GM03348 (cell line): ENCODE measurements at places on chromosomes 5 and 9.

DNA sequence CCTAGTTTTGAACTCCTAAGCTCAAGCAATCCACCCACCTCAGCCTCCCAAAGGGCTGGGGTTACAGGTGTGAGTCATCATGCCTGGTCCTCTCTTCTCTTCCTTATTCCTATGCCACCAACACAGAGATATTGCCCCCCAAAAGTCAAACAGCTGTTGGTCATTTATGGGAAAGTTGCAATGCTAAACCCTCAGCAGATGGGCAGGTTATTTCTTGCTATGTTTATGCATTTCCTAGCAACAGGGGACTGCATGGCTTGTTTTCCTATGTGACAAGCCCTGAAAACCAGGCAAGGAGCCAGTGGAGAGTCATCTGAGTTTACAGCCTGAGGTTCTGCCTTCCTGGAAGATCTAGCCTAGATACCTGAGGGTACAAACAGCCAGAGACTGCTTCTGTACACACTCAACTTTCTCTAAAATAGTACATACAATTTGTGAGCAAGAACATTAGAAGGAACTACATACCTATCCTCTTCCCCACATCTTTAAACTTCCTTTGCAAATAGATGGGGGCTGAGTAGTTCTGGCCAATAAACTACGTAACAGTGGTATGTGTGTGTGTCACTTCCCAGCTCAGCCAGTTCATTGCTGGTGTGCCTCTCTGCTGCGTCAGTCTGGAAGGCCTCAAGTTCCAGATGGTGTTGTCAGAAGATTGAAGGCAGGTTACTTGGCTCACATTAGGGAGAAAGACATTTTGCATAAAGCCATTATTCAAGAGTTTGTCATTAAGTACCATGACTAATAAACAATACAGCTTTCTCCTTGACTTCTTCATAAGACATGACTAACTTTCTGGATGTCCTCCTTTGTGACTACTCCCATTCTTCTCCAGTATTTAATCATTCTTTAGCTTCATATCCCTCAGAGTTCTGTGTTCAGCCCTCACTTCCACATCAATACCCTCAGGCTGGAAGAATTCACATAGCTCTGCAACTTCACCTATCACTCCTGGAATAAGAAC lies 65.3 kb downstream of the CSNK1A1 start:
- DNase-seq = peak; percentile 82

DNA sequence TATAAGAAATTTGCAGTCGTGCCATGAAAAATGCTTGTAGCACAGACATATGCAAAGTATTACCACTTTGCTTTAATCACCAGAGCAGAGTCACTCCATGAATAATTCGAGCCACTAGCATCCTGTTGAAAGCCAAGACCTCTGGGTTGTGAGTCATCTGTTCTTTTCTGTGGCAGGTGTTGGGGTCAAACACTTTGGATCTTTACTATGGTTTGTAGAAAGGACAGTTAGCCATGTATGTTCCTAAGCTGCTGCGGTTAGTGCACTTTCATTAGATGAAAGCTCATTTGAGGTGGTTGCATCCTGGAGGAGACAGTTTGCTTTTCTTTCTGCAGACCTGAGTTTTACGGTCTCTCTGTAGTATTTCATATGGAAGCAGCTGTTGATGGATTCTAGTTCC lies 223.7 kb downstream of the DMRT2 start:
- DNase-seq = no peak

DNA sequence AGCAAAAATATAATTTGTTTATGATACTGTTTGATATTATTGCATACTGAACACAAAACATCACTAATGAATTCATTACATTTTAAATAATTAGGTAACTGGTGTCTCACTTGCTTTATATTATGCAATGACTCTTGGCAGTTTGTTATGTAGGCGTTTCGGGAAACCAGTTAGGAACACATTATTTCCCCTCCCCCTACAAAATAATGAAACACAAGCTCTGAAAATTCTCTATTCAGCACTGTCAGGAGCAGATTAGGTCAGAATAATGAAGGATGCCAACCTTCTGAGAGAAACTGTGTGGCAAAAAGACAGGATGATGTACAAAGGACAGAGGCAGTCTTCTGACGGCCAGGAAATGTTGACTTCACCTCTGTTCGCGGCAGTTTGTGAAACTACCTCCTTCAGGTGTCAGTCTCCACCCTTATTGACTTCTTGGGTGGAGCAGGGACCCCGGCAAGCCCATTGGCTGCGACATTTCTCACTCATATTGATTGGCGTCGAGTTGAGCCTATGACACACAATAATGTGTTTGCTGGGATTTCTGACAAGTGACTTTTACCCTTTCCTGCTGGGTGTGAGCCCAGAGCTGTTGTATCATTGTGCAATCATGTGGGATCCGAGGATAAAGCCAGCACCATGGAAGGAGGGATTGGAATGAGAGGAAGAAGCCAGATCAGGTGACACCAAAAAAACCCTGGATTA lies 33.9 kb downstream of the SH3PXD2B start:
- peak; percentile 89 for DNase-seq

- no peak for DNase-seq
Measured at GRCh38 chr9:750249-750967, 91.1 kb upstream of the DMRT1 start.

- peak; percentile 69 for DNase-seq
Measured at GRCh38 chr9:33329117-33329563, 38.8 kb downstream of the NFX1 start.

- DNase-seq = no peak
Measured at GRCh38 chr9:93325307-93326035, 126.0 kb upstream of the FAM120A start.

- DNase-seq = no peak
Measured at GRCh38 chr5:135723491-135723890, 111.0 kb upstream of the SLC25A48 start.

DNA sequence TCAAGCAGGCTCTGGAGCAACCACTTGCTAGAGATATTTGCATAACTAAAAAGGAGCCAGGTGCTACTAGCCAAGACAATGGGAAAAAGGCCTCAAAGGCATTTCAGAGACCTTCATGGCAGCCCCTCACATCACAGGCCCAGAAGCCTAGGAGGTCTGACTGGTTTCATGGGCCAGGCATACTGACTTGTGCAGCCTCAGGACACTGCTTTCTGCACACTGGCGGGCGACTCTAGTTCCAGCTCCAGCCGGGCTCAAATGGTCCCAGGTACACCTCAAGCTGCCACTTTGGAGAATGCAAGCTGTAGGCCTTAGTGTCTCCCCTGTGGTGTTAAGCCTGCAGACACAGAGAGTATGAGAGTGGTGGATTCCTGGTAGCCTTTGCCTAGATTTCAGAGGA lies 27.1 kb downstream of the COX7C start:
- DNase-seq = no peak

GRCh38 chr5:150662731-150663516 lies 1.9 kb downstream of the MYOZ3 start:
- no peak for DNase-seq

GRCh38 chr5:159571501-159572244 lies 241.4 kb upstream of the IL12B start:
- DNase-seq = no peak

DNA sequence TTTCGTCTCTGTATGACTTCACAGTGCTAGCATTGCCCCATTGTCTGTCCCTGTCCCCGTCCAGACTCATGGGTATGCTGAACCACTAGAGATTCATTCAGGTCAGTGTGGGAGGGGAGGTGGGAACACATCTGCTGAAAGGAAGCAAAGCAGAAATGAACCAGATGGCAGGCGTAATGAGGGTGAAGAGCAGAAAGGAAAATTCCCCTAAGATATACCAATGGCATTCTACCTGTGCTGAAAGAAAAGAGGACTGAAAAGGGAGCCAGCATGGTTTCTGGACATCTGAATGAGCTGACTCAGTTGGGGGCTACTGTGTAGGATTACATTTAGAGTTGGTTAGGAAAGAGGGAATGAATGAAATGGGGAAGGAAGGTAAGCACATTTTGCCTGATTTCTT lies 678.7 kb downstream of the MAT2B start:
- no peak for DNase-seq

DNA sequence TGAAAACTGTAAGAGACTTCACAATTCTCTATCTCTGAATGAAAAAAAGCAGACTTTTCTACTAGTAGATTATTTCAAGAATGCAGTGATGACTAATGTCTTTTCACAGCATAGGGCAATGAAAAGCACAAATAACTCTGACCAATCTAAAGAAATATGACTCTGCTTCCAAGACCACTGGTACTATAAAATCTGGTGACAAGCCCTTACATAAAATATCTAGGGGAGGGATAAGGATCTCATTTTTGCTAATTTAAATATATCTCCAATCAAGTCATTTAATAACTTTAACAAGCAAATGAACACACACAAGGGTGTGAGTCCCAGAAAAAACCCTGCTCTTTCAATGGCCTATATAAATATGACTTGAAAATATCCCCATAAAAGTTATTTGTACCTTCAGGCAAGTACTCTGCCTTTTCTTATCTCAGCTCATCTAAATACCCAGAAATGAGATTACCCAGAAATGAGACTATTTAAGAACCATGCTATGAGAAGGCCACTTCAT lies 105.2 kb downstream of the GNAQ start:
- DNase-seq = peak; percentile 56

GRCh38 chr9:22522206-22522740 lies 75.6 kb downstream of the DMRTA1 start:
- no peak for DNase-seq

GRCh38 chr9:84935528-84936117 lies 266.1 kb downstream of the NTRK2 start:
- DNase-seq = no peak

- no peak for DNase-seq
Measured at GRCh38 chr5:100889165-100889743, 13.8 kb downstream of the ST8SIA4 start.

- DNase-seq = no peak
Measured at GRCh38 chr5:30197662-30198061, 995.8 kb upstream of the CDH6 start.
